ENCODE measurements at places on chromosomes 7 and 10.
A peak's percentile ranks its signal among the peaks of the same experiment; 100 is the strongest.

GRCh38 chr10:17880601-17881000, 71.1 kb upstream of the SLC39A12 start:
- DNase-seq, result no peak

GRCh38 chr7:69932034-69932628, 333.9 kb downstream of the AUTS2 start:
- peak; percentile 59 for DNase-seq

- no peak for DNase-seq
Measured at GRCh38 chr7:41878309-41879295, 175.7 kb upstream of the INHBA start.

GRCh38 chr10:29473406-29474100, 161.2 kb downstream of the SVIL start:
- DNase-seq, result no peak

GRCh38 chr10:97200616-97201015, 14.9 kb upstream of the SLIT1 start:
- DNase-seq, result no peak

- DNase-seq, result no peak
Measured at GRCh38 chr10:102683736-102684135, 30.5 kb downstream of the ARL3 start.

GRCh38 chr10:122331615-122332446, 42.7 kb upstream of the PLEKHA1 start:
- no peak for DNase-seq

DNA sequence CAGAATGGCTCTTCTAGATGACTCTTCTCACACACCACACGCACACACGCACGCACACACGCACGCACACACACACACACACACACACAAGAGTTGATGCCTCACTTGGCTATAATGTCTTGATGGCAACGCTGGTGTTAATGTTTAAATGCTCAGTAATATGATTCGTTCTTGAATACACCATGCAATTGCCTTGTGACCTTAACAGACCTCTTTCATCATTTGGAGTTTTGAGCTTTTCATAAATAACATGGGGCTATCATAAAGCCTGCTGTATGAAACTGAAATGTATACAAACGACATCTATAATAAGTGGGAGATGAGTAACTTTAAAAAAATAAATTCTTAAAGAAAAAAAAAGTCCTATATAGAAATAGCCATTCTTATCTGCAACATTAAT, 8.2 kb downstream of the JCAD start:
- no peak for DNase-seq

DNA sequence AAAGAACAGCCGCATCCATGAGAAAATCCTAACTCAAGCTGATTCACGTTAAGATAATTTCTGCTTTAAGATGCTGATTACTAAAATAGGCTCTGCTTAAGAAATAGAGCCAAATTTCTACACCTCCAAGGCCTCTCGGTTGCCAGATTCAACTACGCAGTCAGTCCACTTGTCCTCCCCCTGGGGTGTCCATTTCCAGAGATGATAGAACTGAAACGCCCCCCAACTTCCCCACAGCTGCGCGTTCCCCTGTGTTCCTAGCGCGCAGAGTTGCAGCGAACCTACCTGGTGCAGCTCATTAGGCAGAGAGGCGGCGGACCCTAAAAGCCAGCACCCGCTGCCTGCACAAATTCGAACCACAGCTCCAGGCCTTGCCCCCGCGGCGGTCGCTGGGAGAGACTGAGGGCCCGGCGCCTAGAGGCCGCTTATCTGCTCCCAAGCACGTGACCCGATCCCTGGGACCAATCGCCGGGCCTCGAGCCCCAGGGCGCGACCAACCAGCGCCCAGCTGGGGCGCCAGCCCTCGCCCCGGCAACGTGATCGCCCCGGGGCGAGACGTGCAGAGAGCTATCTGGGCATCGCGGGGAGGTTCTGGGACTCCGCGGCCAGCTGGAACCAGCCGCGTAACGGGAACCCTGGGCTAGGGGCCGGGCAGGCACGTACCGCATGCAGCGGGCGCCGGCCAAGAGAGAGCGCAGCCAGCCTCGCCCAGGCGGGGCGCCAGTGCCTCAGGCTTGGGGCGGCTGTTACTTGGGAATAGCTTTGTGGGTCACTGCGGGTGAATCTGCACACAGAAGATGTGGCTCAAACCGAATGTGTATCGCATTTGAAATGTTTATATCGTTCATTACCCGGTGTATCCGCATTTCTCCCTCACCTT, at the start of gene PPP1R3C:
Gene PPP1R3C, minus strand, starts transcription at position 401 of the 880 bp plus-strand sequence. Its CDS starts 102 bp downstream, at position 299.
- DNase-seq, result peak; percentile 78

DNA sequence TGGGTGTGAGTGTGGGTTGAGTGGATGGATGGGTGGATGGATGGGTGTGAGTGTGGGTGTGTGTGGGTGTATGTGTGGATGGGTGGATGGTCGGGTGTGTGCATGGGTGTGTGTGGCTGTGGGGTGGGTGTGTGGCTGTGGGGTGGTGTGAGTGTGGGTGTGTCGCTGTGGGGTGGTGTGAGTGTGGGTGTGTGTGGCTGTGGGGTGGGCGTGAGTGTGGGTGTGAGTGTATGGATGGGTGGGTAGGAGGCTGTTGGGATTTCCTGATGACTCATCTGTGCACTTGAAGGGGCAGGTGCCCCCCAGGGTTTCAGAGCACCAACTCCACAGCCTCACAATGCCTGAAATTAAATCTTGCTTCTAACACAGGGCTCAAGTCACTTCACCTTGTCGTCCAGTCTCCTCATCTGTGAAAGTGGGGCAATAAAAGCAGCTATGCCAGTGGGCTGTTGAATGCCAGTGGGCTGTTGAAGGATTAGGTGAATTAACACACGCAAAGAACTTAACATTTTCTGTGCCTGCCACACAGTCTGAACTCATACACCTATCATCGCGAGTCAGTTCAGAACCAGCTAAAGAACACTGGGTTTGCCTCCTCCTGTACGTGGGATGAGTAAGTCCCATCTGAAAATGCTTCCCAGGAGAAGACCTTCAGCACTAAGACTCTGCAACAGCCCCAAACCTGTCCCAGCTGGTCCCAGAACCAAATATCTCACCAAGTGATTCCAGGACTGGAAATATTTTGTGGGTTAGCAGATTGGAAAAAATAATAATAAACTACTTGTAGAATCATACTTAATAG, 32.0 kb downstream of the SFMBT2 start:
- DNase-seq, result no peak

DNA sequence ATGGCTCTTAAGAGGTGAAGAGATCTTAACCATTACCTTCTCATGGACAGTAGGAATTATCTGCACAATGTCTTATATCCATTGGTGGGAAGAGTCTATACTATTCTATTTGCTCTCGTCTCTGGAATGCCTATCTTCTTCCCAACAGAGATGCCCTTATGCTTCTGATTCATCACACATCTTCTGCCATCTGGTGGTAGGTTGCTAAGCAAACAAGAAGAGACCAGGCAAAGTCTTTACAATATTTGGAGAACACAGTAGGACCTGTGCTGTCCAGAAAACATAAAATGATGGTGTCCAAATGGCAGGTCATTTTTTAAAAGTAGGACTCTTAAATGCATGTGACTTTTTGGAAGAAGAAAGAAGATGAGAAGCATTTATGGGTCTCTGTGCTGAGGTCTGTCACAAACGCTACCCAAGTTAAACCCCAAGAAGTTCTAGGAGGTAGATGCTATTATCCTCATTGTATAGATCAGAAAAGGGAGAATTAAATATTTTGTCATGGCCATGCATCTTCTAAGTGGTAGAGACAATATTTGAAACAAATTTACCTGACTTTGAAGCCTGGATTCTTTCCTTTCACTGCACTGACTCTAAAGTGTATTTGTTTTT, 67.8 kb upstream of the NXPH1 start:
- DNase-seq, result peak; percentile 70
